Glutamatergic neuron (in vitro differentiated cells): ENCODE measurements at places on chromosomes 6 and 20.

- no peaks in the 10 kb centered on the region for H3K36me3 ChIP-seq
- DNase-seq, result no peak
- peaks cover 47% of the 10 kb centered on the region for H3K4me1 ChIP-seq
- peak overlapping the region; percentile 19 for H3K27ac ChIP-seq
- no peak overlapping the region for H3K4me3 ChIP-seq
Measured at GRCh38 chr6:87903323-87903722, 144.3 kb upstream of the SPACA1 start.

- H3K4me1 ChIP-seq, result peaks cover 19% of the 10 kb centered on the region
- DNase-seq, result peak; percentile 41
- peak overlapping the region; percentile 57 for H3K4me3 ChIP-seq
Measured at GRCh38 chr6:7137335-7138045, 29.7 kb downstream of the RREB1 start.

DNA sequence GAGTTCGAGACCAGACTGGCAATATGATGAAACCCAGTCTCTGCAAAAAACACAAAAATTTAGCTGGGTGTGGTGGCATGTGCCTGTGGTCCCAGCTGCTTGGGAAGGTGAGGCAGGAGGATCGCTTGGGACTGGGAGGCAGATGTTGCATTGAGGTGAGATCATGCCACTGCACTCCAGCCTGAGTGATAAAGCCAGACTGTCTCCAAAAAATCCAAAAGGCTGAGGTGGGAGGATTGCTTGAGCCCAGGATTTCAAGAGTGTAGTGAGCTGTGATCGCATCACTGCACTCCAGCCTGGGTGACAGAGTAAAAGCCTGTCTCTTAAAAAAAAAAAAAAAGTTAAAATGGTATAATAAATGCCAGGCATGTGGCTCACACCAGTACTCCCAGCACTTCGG lies 1.3 kb upstream of the PTCRA start:
- H3K4me3 ChIP-seq, result no peak overlapping the region
- no peak overlapping the region for H3K27ac ChIP-seq
- H3K27me3 ChIP-seq, result peaks cover 4% of the 10 kb centered on the region
- H3K4me1 ChIP-seq, result peaks cover 2% of the 10 kb centered on the region

- H3K27ac ChIP-seq, result no peak overlapping the region
- DNase-seq, result no peak
- H3K27me3 ChIP-seq, result no peaks in the 10 kb centered on the region
- no peak overlapping the region for H3K4me3 ChIP-seq
Measured at GRCh38 chr20:13119583-13119982, 101.5 kb upstream of the ISM1 start.

DNA sequence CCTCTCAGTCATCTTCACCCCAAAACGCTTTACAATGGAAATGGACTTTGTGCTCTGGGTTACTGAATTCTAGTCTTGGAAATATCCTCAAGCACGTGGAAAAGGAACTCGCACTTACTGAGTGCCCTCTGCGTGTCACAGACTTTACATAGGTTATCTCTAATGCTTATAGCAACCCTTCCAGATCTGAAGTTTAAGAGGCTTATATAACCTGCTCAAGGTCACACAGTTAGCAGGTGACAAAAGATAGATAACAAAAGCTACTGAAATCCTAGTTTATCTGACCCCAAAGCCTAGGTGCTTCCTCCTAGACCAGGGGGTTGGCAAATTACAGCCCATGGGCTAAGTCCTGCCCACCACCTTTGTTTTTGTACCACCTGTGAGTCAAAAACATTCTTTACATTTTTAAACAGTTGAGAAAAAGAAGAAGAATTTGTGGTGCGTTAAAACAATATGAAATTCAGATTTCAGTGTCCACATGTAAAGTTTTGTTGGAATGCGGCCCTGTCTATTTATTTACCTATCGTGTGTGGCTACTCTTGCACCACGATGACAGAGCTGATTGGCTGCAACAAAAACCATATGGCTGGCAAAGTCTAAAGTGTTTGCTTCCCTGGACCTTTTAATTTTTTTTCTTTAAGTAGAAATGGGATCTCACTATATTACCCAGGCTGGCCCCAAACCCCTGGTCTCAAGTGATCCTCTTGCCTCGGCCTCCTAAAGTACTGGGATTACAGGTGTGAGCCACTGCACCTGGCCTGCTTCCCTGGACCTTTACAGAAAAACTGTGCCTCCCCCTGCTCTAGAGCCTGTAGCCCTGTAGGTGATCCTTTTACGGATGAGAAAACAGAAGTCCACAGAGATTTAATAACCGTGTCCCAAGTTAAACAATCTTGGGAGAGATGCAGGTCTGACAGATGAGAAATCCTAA lies 110.2 kb upstream of the RREB1 start:
- H3K36me3 ChIP-seq, result no peaks in the 10 kb centered on the region
- H3K27ac ChIP-seq, result no peak overlapping the region
- H3K4me1 ChIP-seq, result peaks cover 4% of the 10 kb centered on the region

GRCh38 chr6:52976149-52976548 lies 18.9 kb downstream of the GSTA4 start:
- no peak overlapping the region for H3K4me3 ChIP-seq
- H3K4me1 ChIP-seq, result no peaks in the 10 kb centered on the region
- no peak for DNase-seq
- H3K27ac ChIP-seq, result no peak overlapping the region
- H3K27me3 ChIP-seq, result no peaks in the 10 kb centered on the region

GRCh38 chr20:53840532-53840931 lies 229.9 kb downstream of the BCAS1 start:
- no peaks in the 10 kb centered on the region for H3K36me3 ChIP-seq
- H3K4me3 ChIP-seq, result no peak overlapping the region
- DNase-seq, result no peak
- H3K4me1 ChIP-seq, result no peaks in the 10 kb centered on the region
- no peaks in the 10 kb centered on the region for H3K27me3 ChIP-seq
